T-helper 22 cell (primary cell): ENCODE measurements at places on chromosomes 3 and 15.

- no peak for DNase-seq
These were observed 23.9 kb upstream of the ARID3B start for GRCh38 chr15:74517096-74517495.

DNA sequence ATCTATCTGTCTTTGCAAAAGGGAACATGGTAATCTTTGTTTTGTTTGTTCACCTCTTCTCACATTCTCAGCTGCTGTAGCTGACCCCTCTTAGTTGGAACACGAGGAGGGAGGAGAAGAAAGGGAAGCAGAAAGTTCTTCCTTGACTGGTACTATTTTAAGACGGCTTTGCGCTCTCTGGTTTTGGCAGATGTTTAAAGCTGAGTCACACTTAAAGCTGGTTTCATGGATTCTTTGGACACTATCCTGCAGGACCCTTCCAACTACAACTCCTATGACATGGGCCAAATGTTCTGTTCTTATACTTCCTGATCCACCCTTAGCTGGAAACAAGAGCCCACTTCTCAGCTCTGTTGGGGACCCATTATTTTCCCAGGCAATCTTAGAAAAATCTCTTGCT, 40.6 kb upstream of the FXR1 start:
- no peak for DNase-seq

DNA sequence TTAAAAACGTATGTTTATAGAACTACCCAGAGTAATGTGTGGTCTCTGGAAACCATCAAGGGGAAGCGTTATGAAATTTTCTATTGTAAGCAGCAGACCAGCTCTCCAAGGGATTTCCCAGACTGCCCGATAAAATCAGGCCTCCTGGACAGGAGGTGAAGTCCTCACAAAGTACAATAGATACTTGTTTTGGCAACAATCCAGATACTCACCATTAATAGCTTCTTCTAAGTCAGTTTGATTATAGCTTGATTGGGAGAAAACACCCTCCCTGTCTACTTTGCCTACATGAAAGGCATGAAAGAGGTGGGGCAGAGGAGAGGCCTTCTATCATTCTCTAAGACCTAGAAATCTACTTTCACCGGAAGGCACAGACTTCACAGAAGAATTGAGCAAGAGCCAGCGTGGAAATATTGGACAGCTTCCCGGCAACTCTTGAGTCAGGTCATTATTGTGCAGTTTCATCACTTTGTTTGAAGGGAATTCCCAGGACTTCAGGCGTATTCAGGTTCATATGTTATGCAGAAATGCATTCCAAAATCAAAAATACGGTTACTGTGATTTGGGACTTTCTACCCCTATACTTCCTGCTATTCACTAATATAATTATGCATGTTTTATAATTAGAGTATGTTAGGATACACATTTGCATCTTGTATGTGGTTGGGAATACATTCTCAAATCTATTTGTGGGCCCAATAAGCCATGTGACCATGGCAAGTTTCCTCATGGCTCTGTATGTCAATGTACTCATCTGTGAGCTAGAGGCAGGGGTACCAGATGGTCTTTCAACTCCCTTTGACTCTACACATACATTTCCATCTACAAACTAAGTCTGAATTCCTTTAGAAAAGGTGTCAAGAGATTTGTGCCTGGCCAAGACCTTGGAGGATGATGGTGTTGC, 103.5 kb downstream of the CD47 start:
- no peak for DNase-seq

DNA sequence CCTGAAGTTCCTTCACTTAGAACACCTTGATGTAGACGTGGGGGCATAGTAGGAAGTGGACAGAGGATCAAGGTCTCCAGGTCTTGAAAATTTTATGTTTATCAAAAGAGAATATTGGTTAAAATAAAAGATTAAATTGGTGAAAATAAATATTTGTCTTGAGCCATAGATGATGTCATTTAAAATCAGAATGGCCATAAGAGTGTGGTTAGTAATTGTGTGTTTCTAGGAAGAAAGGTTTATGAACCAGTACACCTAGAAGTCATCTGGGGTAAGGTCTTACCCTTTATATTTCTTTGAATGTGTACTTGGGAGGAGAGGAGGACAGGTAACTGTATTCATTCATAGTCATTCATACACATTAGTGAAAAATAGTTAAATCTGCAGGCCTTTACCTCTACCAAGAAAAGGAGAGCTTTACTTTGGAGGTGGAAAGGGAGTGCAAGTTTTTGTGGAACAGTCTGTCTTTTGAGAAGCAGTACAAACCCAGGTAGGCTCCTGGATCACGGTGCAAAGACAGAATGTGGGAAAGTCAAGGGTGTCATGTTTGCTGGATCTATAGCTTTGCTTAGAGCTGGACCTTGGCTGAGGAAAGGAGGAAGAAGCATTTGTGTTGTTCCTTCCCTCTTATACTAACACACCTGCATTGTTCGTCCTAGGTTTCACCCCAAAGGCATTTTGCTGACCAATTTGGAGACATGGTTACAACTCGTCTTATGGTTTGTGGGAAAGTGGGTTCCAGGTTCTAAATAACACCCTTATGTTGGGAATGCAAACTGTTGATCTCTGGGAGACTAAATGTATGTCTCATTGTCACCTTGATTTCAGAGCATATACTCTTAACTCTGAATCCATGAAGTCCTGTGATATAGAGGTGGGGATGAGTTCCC, 6.2 kb downstream of the SCAANT1 start:
- no peak for DNase-seq

GRCh38 chr3:31448035-31448881, 84.5 kb upstream of the STT3B start:
- no peak for DNase-seq

GRCh38 chr3:133711013-133711412, 35.2 kb upstream of the TF start:
- DNase-seq: no peak

DNA sequence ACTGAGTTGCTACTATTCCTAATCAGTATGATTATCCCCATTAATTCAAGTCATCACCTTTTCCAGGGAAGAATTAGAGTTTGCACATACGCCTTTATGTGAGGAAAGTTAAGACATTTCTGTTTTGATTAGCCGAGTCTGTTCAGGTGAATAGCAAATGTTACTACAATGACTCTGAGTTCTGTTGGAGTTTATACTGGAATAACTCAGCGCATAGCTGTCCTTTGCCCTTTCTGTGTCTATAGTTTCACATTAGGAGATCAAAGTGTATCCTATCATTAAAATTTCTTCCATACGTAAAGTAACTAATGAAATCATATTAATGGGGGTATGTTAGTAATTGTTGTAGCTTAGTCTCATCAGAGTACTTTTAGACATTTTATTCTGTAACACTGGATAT, 4.9 kb downstream of the RAB8B start:
- no peak for DNase-seq

GRCh38 chr3:195446359-195446758, 3.5 kb upstream of the ACAP2 start:
- DNase-seq: no peak

GRCh38 chr3:35638980-35639253, 408 bp upstream of the ARPP21 start:
- no peak for DNase-seq

DNA sequence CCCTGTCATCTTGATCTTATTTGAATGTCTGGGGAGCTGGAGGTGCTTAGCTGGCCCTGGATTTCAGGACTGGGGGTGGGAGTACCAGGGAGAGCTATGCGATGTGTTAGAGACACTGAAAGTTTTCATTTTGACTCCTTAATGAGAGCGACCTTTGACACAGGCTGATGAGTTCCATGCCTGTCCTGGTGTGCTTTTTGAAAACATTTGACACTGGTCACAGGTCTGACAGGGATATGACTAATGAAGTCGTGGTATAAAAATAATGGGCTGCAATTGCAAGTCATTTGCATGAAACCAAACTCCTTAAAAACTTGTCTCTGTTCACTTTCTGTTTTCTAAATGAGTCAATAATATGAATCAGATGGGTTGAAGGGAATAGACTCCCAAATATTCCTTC, 81.9 kb downstream of the MECOM start:
- no peak for DNase-seq

GRCh38 chr3:161405836-161406235, 34.5 kb upstream of the SPTSSB start:
- DNase-seq: no peak

GRCh38 chr3:39752019-39752637, 57.3 kb upstream of the MYRIP start:
- no peak for DNase-seq

DNA sequence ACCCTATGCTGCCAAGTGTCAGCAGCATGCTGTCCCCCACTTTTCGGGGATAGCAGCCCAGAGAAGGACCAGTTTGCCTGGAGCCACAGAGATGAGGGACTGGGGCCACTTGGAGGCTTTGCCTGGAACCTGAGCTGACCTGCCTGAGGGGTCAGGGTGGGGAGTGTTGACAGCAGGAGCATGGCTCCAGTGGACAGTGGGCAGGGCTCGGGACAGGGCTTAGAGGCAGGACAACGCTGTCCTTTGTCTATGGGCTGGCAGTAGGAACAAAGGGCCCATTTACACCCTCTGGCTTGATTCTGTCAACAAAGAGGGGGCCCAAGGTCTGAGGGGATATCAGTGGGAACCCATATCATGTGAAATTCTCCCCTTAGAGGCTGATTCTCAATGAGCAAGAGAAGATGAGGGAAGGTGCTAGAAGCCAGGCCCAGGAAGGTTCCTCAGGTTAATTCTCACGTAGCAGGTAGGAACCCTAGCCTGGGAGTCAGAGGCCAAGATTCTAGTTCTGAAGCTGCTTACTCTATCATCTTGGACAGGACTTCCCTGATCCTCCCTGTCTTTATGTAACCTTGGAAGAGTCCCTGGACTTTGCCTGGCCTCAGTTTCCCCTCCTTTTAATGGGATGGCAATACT, 29.7 kb upstream of the HHATL start:
- no peak for DNase-seq

DNA sequence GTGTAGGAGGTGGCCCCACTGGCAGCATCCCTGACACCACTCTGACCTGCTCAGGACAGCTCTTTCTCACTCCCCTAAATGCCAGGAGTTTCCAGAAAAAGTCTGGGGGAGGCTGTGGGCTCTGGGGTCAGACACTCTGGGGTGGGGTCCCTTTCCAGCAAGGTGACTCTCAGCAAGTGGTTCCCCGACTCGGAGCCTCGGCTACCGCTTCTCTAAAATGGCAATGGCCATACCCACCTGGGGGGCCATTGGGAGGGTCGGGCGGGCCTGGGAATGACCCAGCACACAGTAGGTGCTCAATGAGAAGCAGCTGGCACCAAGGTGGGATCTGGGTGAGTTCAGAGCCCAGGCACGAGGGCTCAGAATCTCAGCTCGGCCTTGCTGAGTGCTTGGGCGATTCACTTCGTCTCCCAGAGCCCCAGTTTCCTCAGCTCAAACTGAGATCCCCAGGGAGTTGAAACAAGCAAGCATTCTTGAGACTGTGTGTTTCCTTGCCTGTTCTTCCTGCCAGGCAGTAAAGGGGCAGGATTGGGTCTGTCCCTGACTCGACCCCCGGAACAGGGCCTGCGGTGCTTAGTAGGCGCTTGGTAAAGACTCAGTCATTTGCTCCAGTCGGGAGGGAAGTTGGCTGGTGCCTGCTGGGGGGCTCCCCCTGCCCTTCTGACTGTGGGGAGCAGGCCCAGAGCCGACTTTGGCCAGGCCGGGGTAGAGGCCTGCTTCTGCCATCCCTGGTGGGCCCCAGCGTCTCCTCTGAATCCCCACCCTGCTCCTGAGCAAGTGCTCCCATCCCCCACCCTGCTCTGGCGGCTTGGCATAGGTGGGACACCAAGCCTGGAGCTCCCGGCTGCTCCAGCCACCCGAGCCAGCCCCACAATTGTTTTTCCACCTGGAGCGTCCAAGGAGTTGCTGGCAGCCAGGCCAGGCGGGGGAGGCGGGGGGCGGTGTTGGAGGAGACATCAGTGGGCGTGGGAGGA, 32.9 kb upstream of the FBLN2 start:
- no peak for DNase-seq

GRCh38 chr15:78076231-78077052, 1.1 kb downstream of the TBC1D2B start:
- no peak for DNase-seq

- DNase-seq: no peak
These were observed 515.0 kb downstream of the FGF12 start for GRCh38 chr3:192212335-192212734.

DNA sequence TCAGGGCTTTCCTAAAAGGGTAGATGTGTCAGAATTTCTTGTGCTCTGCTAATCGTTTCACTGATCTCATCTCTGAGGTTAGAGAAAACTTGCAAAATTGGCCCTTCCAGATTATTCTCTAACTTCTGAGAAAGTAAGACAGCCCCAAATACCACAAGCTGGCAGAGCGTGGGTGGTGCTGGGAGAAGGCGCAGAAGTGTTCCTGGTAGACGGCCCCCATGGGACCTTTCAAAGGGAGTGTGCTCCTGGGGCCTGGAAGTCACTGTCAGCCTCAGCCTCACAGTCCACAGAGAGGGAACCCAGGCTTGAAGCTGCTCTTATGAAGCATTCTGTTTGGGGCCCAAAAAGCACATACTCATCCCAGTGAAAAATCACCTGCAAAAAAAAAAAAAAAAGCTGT, 86.5 kb upstream of the PFN2 start:
- no peak for DNase-seq

DNA sequence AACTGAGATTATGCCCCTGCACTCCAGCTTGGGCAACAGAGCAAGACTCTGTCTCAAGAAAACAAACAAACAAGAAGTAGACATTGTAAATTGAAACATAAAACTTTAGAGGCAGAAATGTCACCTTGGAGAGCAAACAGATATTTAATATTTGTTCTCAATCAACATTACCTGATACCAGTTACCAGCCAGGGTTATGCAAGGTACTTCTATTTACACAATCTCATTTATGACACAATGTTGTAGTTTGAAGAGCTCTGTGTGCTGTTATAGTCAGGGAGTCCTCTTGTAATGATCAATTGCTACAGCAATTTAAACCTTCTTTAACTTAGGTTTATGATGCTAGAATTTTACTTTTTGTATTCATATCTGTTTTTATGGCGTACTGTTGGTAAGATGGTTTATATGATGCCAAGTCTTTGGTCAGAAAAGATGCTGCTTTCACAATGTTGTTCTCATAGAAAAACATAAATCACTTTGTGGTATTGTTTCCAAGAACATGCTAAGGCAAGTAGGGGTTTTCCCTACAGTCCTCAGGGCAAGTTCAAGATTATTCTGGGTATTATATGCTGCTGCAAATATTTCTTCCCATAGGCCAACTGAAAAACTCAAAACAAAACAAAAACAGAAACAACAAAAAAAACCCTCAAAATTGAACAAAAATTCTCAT, 173.5 kb downstream of the TNIK start:
- DNase-seq: no peak

- no peak for DNase-seq
These were observed 54.3 kb downstream of the LIPC start for GRCh38 chr15:58486062-58486461.

DNA sequence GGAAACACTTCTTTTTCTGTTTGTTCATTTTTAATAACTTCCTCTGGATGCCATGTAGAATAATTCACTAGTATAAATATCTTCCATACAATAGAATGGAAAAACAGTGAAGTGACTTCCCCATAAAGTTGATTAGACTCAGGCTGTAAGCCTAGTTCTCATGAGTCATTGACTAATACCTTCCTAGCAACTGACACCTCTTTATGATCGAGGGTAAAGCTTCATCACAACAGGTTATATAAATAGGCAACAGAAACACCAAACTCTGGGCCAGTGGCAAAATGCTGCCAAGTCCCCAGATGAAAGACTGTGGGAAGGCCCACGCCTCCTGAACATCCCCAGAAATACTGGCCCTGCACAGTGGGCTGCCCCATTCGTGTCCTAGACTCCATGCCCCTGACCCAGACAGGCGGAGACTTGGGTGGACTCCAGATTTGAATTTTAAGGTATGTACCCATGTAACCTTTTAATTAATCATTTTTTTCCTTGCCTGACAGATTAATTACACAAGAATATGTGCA, 71.3 kb upstream of the TBC1D23 start:
- no peak for DNase-seq

- DNase-seq: no peak
These were observed 246.8 kb upstream of the TOPAZ1 start for GRCh38 chr3:43994657-43995546.
